ENCODE measurements at places on chromosomes 3 and 15.

GRCh38 chr3:124363476-124363875, 366.8 kb upstream of the UMPS start:
- no peak for DNase-seq

DNA sequence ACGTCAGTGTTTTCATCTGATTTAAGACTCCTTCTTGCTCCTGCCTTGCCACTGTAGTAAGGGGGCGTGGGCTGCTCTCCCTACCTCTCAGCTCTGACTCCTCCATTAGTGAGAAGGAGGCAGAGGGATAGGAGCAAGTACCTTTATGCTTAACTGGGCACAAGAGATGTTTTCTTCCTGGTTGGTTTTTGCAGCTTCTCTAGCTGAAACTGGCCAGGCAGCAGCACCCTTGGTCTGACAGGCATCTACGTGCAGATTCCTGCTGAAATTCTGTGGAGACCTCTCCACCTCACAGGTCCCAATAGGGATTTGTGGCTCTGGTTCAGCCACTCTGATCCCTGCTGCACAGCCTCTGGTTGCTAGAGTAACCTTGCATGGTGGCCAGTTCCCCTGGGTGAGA, 132.5 kb downstream of the CACNA1D start:
- no peak for DNase-seq

DNA sequence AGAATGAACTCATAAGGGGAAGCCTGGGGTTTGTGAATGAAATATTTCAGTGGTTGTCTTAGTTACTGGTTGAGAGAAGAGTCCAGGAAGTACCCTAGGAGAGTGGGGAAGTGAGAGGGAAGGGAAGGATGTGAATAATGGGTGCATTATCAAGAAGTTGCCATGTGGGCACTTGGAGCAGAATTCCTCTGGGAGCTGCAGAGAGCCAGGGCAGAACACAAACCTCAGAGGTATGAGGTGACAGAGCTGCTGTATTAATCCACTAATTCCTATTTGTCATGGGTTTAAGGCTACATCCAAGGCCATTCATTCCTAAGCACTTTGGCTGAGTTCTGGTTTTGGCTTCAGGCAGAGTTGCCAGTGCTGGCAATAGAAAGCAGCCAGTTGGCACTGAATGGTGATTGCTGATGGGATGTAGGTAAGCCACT, 29.0 kb downstream of the NDUFB4 start:
- no peak for DNase-seq

DNA sequence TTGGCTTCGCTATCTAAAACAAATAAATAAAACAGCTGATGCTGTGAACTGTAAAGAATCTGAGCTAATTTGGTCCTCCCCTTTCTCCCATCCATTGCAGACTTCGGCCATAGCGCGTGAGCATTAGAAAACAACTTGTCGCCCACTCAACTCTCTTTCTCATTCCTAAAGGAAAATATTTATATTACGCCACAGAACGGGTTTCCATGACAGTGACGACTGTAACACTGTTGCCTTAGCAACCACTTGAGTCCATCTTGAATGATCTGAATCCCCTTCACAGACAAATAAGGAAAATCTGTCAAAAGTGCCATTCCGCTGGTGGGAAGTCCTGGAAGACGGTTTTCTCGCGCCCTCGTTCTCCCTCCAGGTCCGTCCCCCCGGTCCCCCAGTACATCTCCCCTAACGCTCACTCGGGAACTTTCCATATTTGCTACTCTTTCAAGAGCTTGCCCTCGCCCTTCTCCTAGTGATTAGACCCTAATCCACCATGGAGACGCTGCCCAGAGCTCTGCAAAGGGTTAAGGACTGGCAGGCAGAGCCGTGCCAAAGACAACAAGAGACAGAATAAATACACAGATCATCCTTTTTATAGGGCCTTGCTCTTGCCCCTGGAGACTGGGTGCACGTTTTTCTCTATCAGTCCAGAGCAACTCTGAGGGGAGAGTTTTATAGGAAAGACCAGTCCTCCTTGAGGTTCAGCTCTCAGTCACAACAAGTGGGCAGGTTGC, 50.5 kb downstream of the CRYGS start:
- no peak for DNase-seq

- DNase-seq: no peak
Measured at GRCh38 chr3:165518346-165518745, 318.9 kb downstream of the BCHE start.

DNA sequence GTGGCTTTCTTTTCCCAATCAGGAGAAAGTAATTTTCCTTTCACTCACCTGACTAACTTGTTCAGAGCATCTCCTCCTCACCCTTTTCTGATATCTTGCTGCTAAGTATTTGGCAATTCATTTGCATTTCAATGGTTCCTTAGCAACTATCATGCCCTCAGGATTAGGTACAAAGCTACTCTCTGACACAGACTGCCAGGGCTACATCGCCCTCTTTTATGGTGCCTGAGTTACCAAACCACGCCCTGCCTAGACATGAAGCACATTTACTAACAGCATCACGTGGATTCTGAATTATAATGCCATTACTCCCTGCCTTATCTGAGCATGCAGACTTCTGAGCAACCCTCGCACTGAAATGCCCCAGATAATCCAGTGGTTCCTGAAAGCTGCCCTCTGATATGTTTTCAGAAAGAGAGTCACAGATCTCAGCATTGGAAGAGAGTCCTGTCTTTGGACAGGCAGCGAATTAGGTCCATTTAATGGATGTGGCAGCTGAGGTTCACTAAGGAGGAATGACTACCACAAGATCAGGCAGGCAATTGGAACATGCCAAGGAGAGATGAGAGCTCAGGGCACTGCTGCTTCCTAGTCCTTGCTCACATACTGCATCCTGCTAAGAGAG, 14.5 kb downstream of the EPHB1 start:
- no peak for DNase-seq

DNA sequence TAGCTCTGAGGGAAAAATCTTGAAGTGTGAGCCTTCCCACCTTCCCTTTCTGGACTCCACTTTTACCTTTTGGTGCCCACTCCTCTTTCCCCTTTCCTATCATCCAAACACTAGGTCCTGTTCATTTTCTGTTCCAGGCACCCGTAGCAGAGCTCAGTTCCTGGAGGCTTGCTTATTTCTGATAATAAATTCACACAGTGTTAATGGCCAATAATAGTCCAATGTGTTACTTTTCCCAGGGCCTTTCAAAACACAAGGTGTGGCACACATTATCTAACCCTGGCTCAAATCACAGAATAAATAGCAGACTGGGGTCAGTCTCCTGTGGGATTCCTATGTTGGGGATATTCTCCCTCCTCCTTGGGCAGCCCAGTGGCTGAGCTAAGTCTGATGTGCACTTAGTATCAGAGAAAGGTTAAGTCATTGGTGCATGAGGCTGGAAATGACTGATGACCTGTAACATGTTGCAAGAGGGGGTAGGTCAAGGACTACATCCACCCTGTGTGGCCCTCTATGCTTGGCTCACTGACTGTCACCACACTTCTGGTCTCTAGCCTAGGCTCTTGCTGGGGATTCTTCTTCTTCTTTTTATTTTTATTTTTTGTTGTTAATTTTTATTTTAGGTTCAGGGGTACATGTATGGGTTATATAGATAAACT, 43.7 kb upstream of the ROPN1 start:
- DNase-seq: no peak

DNA sequence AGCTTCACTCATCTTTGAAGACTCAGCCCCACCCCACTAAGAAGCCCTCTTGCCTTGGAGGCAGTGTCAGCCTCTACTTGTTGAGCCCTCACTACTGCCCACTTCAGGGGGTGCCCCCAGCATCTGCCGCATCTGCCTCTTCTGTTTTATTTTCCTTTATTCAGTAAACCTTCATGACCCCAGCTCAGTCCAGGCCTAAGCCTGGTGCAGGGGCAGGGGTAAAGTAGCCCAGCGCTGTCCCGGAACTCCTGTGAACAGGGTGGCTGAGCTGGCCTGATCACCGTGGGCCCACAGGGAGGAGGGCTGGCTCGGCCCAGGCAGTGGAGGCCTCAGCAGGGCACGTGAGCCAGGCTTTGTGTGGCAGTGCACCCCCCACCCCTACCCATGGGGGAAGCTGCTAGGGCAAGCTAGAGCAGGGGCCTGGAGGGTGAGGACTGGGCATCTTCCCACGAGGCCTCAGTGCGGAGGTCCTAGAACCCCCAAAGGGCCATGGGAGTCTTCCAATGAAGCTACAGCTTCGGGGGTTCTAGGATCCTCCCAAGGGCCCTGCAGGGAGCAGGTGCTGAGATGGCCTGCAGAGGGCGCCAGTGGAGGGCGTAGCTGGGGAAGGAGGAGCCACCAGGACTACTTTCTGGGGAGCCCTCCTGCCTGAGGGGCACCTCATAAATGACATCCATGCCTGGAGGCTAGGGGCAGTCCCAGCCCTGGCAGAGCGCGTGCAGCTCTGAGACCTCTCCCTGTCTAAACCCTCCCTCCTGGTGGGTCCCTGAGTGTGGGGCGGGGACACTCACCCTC, 36.0 kb downstream of the TSPAN3 start:
- peak; percentile 38 for DNase-seq

- no peak for DNase-seq
Measured at GRCh38 chr15:31452595-31453557, 126.2 kb downstream of the KLF13 start.

GRCh38 chr3:130960139-130960795, 66.4 kb downstream of the ASTE1 start:
- DNase-seq: no peak

DNA sequence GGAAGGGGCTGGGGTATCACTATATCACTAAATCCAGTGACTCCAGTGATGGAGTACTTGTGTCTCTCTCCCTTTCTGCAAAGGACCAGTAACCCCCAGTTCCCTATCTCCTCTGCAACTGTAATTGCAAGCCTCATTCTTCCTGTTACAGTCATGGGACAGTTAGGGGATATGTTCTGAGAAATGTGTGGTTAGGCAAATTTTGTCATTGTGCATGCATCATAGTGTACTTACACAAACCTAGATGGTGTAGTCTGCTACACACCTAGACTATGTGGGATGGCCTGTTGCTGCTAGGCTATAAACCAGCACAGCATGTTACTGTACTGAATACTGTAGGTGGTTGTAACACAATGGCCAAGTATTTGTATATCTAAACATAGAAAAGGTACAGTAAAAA, 2.2 kb downstream of the VPS8 start:
- DNase-seq: no peak

DNA sequence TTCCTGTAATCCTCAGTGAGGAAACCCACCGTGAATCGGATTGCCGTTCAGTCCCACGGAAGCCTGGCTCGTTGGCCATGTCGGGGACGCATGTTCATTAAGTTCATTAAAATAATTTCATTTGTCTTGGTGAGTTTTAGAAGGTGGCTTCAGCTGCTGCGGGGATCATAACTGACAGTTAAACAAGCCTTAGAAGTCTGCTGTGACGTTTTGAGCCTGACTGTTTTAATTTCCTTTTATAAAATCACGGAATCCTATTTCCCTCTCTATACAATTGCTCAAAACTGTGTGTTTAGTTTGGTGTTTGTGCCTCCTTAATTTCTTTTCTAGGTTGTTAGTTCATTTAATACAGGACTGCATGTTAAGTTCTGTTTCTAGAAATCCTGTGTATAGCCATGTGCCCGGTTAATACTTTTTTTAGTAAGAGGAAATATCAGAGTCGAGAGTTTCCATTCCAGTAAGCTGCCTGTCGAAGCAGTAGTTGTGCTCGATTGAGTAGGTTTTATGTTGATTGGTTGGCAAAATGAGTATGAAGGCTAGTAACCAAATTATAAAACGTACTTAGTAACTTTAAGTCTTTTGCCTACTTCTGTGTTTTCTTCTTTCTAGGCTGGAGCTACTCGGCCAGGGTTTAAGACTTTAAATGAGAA, 705 bp downstream of the NIPA2 start:
- no peak for DNase-seq

DNA sequence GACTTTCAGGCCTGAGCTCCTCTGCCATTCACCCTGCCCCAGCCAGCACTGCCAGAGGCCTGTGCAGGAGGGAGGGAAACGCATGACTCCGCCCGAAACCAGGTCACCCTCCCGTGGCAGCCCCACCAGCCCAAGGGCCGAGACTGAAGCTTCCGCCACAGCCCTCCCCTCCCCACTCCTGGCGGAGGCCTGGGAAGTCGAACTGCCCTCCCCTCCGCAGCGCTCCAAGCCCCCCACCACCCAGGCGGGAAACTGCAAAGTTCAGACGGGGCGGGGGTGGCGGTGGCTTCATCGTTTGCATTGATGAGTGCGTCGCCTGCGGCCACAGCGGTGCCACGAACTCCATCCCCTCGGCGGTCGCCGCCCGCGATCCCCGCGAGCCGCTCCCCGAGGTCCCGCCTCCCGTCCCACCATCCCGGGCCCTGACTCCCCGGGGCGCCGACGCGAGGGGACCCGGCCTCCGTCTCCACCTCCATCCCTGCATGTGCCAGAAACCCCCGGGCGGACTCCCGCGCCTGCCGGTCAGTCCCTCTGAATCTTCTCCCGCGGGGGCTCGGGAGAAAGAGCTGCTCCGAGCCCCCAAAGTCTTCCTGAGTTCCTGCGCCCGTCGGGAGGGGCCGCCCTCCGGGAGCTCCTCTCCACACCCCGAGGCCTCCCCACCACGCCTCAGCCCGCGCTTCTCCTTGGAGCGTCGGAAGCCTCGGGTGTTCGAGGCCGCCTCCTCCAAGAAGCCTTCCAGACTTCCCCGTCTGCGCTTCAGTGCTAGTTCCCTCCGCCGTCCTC, 698 bp downstream of the MELTF start:
- DNase-seq: no peak

- no peak for DNase-seq
Measured at GRCh38 chr3:187628169-187628568, 42.0 kb downstream of the SST start.

DNA sequence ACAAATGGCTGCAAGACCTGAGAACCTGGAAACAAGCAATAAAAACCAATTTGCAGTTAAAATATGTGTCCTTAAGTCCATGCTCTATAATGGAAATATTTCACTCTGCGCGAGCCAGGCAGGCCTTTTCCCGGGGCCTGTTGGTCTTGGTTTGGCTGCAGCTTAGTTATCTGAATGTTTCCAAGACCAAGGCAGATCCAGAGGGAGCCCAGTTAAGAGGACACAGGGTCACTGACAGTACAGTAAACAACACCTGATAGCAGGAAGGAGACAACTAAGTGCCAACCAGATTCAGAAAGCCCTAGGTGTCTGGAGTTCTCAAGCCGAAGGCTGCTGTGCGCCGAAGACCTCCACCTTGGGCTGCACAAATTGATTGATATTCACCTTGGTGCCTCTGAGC, 32.8 kb downstream of the THSD4 start:
- no peak for DNase-seq

GRCh38 chr3:34957677-34958076, 681.6 kb upstream of the ARPP21 start:
- no peak for DNase-seq

DNA sequence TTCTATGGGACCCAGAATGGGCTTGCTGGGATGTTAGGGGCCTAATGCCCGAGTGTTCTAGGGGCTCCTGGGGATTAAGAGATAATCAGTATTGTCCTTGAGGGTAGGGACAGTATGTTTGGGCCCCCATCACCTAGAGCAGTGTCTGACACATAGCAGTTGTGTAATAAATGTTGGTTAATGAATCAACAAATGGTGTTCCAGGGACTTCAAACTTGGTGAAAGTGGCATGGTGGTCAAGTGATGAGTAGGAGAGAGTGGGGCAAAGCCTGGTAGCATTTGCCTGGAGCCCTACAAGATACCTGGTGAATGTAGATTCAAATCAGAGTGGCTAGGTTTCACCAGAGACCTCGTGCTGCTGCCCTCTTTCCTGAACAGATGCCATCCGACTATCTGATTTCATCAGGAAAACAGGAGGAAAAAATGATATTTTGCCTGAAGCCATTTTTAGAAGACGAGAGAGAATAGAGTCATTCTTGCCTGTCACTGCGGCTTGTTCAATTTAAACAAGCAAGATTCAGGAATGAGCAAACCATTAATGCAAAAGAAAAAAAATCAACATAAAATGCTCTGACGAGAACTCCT, 117.3 kb downstream of the RPL22L1 start:
- no peak for DNase-seq

GRCh38 chr3:141431411-141432378, 55.1 kb upstream of the RASA2 start:
- DNase-seq: no peak

All from stimulated activated CD8-positive, alpha-beta memory T cell treated with anti-CD3 and anti-CD28 coated beads, Interleukin-4, amount 100 ng/mL, for 24 hours (primary cell).